ENCODE measurements at places on chromosomes 12 and 14. TPM values are rescaled to one million over a fixed set of nuclear protein-coding genes. Genes with fewer than 3 reads are reported as not detected.
A peak's percentile ranks its signal among the peaks of the same experiment; 100 is the strongest.

DNA sequence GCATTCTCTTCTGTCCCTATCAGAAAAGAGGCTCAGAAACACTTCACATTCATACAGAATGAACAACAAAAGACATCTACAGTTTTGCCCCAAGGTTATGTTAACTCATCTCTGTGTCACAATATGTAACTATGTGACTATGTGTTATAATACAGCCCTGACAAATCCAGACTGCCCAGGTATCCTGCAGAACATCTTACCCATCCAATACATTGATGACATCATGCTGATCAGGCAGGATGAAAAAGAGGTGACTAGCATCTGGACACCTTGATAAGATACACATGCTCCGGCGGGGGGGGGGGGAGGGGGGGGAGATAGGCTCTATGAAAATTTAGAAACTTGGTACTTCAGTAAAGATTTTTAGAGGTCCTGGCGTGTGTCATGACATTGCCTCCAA is 8.3 kb upstream of the GNS start:
- H3K4me1 ChIP-seq, result no peaks in the 10 kb centered on the region
- no peak overlapping the region for H3K27ac ChIP-seq
- no peaks in the 10 kb centered on the region for H3K36me3 ChIP-seq
- no peaks in the 10 kb centered on the region for H3K27me3 ChIP-seq
- DNase-seq, result no peak

DNA sequence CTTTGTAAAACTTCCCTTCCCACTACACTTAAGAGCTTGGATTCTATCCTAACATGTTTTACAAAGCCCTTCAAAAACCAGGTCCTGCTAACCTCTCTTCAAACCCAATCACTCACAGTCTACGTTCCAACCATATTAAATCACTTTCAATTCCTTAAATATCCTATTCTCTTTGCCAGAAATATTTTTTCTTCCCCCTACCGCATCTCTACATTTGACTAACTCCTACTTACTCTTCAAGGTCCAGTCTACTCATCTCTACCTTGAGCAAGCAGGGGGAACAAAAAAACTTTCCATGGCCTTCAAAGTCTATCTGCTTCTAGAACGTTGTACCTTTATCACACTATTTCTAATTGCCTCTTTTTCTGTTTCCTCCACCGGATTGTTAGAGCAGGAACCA is 6.1 kb downstream of the ERGIC2 start:
- H3K4me1 ChIP-seq, result peaks cover 10% of the 10 kb centered on the region
- peaks cover 10% of the 10 kb centered on the region for H3K36me3 ChIP-seq
- no peaks in the 10 kb centered on the region for H3K27me3 ChIP-seq
- H3K27ac ChIP-seq, result no peak overlapping the region
- DNase-seq, result no peak
- H3K4me3 ChIP-seq, result no peak overlapping the region

GRCh38 chr14:102472791-102473150 is 36.8 kb downstream of the ANKRD9 start:
- H3K27me3 ChIP-seq, result no peaks in the 10 kb centered on the region
- DNase-seq, result no peak
- H3K4me1 ChIP-seq, result no peaks in the 10 kb centered on the region

SLC2A14 gene
- total RNA-seq, result 5.4 TPM

DNA sequence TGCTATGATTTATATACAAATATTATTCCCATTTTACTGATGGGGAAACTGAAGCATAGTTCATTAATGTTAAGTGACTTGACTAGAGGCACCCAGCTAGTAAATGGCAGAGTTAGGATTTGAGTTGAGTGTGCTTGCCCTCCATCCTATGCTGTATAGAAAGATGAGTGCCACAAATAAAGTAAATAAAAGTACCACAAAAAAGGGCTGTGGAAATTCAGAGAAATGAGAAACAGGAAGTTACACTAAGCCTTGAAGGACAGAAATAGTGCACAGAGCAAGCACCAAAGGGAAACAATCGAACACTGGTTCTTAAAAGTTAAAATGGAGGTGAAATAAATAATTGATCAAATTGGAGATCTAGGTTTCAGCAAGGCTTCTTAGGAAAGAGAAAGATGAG is 9.2 kb upstream of the ABCD2 start:
- no peak overlapping the region for H3K4me3 ChIP-seq
- DNase-seq, result no peak
- H3K36me3 ChIP-seq, result no peaks in the 10 kb centered on the region
- H3K4me1 ChIP-seq, result no peaks in the 10 kb centered on the region
- no peaks in the 10 kb centered on the region for H3K27me3 ChIP-seq

DNA sequence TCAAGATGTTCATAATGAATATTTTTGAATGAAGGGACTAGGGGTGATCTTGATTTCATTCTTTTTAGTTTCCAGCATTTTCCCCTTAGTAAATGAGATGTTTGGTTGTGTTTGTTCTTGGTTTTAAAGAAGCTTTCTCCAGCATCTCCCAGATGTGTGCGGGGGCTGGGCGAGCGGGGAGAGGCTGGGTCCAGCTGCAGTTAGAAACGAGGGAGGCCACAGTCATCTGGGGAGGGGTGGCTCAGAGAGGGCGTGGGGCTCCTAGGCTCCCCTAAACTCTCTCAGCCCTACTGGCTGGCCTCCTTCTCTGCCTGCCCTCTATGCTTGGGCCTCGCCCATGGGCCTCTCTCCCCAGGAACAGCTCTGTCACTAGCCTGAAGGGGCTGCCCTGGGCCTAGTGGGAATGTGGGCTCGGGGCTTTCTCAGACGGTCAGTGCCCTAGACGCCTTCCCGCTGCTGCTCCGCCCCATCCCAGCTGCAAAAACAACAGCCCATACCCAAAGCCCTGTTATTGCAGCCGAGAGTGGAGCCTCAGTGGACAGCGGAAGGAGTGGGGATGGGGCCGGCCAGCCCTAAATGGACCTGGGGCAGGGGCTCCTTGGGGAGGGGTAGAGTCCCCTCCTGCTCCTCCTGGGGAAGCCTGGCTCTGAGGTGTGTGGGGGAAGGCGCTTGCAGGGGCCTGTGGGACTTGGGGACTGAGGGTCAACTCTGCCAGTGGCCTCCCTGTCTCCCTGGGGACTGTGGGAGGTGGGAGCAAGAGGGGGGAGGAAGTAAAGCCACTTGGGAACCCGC is 18.3 kb upstream of the EIF2B2 start:
- H3K27ac ChIP-seq, result no peak overlapping the region
- no peaks in the 10 kb centered on the region for H3K27me3 ChIP-seq
- DNase-seq, result no peak
- H3K36me3 ChIP-seq, result no peaks in the 10 kb centered on the region

DNA sequence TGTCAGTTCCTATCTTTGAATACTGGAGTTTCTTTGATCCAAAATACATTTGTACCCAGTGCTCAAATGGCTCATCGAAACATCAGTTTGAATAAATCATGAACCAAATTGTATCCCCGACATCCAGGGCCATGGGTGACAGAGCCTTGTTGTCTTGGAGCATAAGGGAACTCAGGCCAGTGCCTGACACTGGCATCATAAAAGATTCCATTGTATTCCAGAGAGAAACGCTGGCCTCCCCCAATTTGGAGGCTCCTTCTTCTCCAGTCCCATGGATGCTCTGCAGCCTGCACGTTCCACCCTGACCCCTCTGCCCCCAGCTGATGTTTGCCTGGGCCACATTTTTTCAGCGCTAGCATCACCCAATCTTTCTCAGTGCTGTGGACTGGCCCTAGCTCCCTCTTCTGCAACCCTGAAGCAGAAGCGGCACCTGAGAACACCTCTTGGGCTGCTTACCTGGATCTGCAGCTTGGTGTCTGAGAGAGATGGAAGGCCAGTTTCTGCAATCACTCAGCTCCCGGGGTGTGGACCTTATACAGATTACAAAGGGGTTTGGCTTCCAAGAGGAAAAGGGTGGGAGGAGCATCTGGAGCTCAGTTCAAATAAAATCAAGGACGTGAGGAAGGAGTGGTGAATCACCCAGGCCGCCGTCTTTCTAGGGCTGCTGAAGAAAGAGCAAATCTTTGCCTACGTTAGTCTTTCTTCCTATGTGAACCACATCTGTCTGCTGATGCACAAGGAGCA is at the start of gene RNASE1:
TSS of gene RNASE1 (minus strand) at position 504 of the 744 bp plus-strand sequence. CDS start 776 bp downstream, outside the sequence.
- peak within 1 kb of the TSS; percentile 58 for H3K27ac ChIP-seq

GPR137C gene
- 0.09 TPM for total RNA-seq

ABCD2 gene
- 0.53 TPM for total RNA-seq

DNA sequence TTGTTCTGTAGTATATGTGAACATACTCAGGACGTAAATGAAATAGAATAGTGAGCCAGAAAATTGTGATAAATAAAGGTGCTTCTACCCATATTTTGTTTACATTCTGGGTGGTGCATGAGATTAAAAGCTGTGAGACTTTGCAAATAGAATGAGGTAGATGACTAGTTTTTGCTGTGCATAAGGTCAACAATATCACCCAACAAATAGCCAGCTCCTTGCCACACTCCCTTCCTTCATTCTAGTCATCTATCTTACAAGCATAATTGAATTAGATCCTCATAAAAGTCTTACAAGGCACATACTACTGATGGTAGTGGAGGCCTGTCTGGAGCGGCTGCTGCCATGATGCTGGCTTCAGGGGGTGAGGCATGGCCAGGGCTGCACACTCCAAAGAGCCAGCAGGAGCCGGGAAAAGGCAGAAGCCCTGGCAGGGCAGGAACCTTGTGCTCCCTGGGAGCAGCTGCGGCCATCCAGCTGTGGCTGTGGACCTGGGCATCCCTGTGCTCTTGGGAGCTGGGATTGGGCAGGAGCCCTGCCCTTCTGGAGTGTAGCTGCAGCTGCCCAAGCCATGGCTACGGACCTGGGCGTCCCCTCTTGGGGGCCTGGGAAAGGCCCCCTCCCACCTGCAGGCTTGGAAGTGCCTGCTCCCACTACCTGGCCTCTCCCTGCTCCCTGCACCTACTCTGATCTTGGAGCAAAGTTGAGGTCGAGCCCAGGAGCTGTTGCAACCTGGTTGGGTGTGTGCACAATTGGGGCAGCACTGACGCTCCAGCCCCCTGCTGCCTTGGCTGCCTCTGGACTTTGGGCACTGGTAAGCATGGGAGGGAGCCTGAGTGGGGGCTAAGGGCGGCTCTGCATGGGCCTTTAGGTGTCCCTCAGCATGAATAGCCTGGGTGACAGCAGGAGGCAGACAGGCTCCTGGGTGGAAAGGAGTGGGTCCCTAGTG is 112.8 kb downstream of the DACT1 start:
- H3K27ac ChIP-seq, result no peak overlapping the region
- no peaks in the 10 kb centered on the region for H3K36me3 ChIP-seq
- H3K4me1 ChIP-seq, result peaks cover 41% of the 10 kb centered on the region
- no peak overlapping the region for H3K4me3 ChIP-seq

DNA sequence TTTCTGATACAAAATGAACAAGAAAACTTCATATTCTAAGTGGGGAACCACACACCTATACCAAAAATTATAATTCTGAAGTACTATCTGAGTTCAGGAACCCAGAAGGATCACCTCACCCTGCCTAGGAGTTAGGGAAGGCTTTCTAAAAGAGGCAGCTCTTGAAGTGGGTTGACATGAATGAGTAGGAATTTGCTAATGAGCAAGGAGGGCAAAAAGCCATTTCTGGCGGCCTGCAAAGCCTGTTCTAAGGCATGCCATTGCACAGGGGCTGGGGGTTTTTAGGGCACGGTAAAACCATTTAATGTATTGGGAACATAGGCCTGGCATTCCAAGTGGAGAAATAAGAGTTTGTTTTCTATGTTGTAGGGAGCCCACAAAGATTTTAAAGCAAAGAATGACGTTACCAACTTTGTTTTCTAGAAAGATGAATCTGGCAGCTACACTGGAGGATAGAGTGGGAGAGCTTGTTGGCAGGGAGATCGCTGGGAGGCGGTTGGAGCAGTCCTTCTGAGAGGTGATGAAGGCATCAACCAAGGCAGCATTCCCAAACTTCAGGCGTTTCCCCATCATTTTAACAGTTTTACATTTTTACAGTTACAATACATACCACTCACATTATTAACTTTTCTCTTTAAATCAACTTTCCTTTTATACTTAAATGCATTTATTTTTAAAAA is 14.1 kb downstream of the IFT43 start:
- H3K4me1 ChIP-seq, result peaks cover 4% of the 10 kb centered on the region
- no peak overlapping the region for H3K27ac ChIP-seq
- DNase-seq, result no peak
- no peaks in the 10 kb centered on the region for H3K27me3 ChIP-seq
- H3K4me3 ChIP-seq, result no peak overlapping the region

GRCh38 chr14:85911044-85911443 is 381.1 kb downstream of the FLRT2 start:
- H3K4me1 ChIP-seq, result no peaks in the 10 kb centered on the region
- H3K27me3 ChIP-seq, result no peaks in the 10 kb centered on the region
- no peak for DNase-seq
- no peak overlapping the region for H3K27ac ChIP-seq
- H3K4me3 ChIP-seq, result no peak overlapping the region

PTPRQ gene
- total RNA-seq, result 0.16 TPM

GRCh38 chr12:64612843-64613242 is 2.5 kb downstream of the RASSF3 start:
- H3K4me1 ChIP-seq, result peaks cover 29% of the 10 kb centered on the region
- H3K4me3 ChIP-seq, result no peak overlapping the region
- H3K27ac ChIP-seq, result no peak overlapping the region
- DNase-seq, result no peak

- H3K27me3 ChIP-seq, result no peaks in the 10 kb centered on the region
- H3K27ac ChIP-seq, result no peak overlapping the region
- no peak overlapping the region for H3K4me3 ChIP-seq
- no peak for DNase-seq
These were observed 8.1 kb downstream of the CIT start for GRCh38 chr12:119868992-119869391.

GRCh38 chr14:102125546-102125945 is 14.2 kb upstream of the WDR20 start:
- H3K27me3 ChIP-seq, result no peaks in the 10 kb centered on the region
- no peak for DNase-seq
- H3K36me3 ChIP-seq, result no peaks in the 10 kb centered on the region

DNA sequence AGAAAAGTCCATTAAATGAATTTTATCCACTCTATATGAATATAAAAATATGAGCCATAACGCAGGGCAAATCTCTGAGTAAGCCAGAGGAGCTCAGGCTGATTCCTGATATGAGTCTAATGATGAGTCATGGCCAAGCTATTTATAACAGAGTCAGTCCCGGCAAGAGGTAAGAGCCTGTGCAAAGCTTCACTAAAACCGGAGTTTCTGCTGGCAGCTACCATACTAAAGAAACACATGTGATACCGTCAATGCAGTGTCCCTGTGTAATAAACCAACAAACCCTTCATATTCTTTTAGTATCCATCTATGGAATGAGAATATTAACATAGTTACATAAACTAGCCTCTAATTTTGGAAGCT is 319.4 kb downstream of the KCNC2 start:
- H3K4me3 ChIP-seq, result no peak overlapping the region
- no peaks in the 10 kb centered on the region for H3K36me3 ChIP-seq
- no peak overlapping the region for H3K27ac ChIP-seq
- peaks cover 3% of the 10 kb centered on the region for H3K4me1 ChIP-seq
- H3K27me3 ChIP-seq, result no peaks in the 10 kb centered on the region
- DNase-seq, result peak; percentile 52

DNA sequence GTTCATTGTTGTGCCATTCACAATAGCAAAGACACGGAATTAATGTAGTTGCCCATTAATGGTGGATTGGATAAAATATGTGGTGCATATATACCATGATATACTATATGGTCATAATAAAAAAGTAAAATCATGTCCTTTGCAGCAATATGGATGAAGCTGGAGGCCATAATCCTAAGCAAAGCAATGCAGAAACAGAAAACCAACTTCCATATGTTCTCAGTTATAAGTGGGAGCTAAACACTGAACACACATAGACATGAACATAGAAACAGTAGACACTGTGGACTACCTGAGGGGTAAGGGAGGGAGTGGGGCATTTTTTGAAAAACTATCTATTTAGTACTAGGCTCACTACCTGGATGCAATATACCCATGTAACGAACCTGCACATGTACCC is 3.0 kb upstream of the ERP27 start:
- no peak overlapping the region for H3K4me3 ChIP-seq
- H3K27me3 ChIP-seq, result no peaks in the 10 kb centered on the region
- peaks cover 29% of the 10 kb centered on the region for H3K36me3 ChIP-seq

TPH2 gene
- total RNA-seq, result not detected

FGF6 gene
- not detected for total RNA-seq

- H3K27ac ChIP-seq, result no peak overlapping the region
- peak; percentile 41 for DNase-seq
- H3K36me3 ChIP-seq, result no peaks in the 10 kb centered on the region
These were observed 9.2 kb downstream of the AGAP2 start for GRCh38 chr12:57729321-57729844.
